ENCODE measurements at places on chromosomes 3 and 15.

DNA sequence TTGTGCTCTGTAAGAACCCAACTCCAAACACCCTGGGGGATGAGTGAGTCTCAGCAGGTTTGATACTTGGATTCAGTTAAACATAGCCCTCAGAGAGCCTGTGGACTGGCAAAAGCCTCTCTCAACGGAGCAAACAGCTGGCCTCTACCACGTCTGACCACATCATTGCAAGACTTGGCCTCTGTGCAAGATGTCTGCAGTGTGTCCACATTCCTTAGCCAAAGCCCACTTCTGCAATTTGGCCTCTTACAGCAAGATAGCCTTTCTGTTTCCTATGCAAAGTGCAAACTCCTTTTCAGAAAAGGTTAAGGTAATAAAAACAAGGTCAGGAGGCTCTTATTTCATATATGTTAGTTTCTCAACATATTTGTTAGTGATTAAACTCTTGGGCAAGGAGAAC, 27.9 kb downstream of the FBN1 start:
- peak; percentile 31 for DNase-seq

GRCh38 chr3:160564949-160565441, 376 bp downstream of the KPNA4 start:
- DNase-seq: peak; percentile 82

GRCh38 chr3:61118830-61119229, 132.4 kb downstream of the FHIT start:
- no peak for DNase-seq

- no peak for DNase-seq
Measured at GRCh38 chr3:37475435-37475834, 301.1 kb upstream of the LRRFIP2 start.

DNA sequence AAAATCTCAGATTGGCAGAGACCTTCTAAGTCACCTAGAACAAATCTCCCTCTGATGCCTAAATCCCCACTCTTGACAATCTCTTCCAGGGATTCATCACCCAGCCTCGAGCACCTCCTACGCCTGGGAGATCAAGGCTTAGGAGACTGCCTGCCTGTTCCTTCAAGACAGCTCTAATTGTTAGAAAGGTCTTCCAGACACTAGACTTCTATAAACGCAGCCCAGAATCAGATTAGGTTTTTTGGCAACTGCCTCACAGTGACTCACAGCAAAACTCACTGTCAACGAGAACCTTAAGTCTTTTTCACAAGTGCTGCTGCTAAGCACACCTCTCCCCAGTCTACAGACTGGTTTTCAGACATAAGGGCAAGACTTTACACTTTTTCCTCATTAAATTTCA, 23.1 kb downstream of the SRGAP3 start:
- peak; percentile 79 for DNase-seq

- DNase-seq: no peak
Measured at GRCh38 chr3:166721466-166721865, 658.6 kb downstream of the ZBBX start.

GRCh38 chr3:132911741-132912415, 126.3 kb upstream of the TMEM108 start:
- DNase-seq: no peak

- no peak for DNase-seq
Measured at GRCh38 chr15:35054380-35054779, 30.7 kb downstream of the NANOGP8 start.

DNA sequence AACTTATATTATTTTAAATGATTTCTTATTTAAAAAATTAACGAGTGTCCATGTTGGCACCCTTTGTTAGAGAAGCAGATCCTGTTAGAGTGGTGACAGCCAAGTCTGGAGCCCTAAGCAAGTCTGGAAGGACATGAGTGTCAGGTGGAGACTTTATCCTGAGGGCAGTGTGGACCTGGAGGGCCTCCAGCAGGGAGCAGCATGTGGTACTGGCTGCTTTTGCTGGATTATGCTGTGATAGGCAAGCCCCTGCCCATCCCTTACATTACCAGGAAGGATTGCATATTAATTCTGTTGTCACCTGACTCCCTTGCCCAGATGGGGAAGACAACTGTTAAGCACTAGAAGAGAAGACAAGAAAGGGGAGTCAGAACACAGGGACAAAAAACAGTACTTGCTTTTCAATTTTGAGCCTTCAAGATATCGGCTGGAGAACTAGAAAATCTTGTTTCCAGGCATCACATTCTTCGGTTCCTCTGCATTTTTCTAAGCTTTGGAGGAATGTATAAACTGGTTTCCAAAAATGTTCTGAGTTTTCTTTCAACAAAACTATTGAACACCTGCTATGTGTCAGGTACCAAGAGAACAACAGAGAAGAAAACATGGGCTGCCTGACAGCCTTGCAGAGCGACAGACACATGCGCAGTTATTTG, 22.7 kb downstream of the ZNF860 start:
- peak; percentile 29 for DNase-seq
